NCI-H1694 (cell line): ENCODE measurements at places on chromosomes 1 and 21.
A peak's percentile ranks its signal among the peaks of the same experiment; 100 is the strongest.

DNA sequence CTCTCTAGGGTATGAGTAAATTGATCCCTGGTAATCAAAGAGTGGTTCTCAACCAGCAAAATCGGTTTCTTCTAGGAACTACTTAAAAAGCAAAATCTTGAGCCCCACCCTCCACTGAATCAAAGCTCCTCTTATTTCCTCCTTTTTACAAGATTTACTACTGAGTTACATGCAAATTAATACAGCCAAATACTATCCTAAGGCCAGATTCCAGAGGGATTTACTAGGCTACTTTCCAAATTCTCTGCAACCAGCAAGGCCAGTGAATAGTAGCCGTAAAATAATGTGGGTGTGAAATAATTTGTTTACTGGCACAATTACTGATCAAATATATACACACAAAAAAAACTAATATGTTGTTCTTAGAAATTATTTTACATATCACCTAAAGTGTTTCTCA lies 1583.8 kb downstream of the NCAM2 start:
- DNase-seq: no peak

DNA sequence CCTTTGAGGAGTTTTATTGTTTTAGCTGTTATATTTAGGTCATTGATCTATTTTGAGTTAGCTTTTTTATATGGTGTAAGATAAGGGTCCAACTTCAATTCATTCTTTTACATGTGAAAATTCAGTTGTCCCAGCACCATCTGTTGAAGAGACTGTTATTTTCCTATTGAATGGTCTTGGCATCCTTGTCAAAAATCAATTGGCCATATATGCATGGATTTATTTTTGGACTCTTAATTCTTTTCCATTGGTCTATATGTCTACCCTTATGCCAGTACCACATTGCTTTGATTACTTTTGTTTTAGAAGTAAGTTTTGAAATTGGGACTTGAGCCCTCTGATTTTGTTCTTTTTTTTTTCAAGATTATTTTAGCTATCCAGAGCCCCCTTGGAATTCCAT lies 35.8 kb upstream of the HUNK start:
- no peak for DNase-seq

DNA sequence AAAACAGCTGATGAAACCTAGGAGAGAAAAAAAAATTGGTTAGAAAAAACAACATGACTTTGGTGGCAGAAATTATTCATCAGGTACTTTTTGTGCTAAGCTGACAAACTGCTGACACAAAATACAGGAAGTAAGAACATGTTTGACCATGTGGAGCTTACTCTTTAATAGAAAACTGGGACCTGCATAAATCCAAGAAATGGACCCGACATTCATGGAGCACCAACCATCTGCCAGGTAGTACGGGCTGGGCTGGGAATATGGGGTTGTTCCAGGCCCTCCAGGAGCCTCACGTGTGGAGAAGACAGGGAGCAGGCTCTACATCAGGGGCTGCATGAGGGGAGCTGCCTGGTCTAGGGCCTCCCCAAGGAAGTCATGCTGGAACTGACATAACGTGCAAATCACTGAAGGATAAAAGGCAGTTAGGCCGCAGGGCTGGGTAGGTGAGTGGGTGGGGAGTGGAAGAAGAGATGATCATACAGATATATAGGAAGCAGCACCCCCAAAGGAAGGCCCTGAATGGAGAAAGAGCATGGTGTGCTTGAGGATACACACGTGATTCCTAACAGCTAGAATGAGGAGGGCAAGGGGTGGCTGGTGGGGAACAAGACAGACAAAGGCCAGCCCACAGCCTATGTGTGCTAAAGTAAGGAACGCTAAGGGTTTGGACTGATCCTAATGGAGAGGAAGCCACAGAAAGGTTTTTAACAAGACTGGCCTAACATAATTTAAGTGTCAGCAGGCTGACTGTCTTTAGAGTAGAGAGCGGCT lies 26.1 kb downstream of the CD58 start:
- no peak for DNase-seq

DNA sequence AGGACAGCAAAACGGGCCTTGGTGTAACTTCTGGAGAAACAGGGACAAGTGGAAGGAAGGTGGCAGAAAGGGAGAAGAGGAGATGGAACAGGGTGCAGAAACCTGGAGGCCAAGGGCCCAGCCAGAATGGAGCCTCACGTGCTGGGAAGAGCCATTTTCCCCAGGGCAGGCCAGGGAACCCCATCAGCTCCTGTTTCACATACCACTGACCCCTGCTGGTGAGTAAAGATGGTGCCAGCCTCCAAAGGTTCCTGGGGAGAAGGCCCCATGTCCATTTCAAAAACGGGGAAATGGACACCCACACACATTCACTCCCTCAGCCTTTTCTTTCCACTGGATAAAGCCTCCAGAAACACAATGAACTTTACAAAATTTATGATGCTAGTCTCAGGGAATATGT lies 57.6 kb upstream of the JUN start:
- DNase-seq: no peak

DNA sequence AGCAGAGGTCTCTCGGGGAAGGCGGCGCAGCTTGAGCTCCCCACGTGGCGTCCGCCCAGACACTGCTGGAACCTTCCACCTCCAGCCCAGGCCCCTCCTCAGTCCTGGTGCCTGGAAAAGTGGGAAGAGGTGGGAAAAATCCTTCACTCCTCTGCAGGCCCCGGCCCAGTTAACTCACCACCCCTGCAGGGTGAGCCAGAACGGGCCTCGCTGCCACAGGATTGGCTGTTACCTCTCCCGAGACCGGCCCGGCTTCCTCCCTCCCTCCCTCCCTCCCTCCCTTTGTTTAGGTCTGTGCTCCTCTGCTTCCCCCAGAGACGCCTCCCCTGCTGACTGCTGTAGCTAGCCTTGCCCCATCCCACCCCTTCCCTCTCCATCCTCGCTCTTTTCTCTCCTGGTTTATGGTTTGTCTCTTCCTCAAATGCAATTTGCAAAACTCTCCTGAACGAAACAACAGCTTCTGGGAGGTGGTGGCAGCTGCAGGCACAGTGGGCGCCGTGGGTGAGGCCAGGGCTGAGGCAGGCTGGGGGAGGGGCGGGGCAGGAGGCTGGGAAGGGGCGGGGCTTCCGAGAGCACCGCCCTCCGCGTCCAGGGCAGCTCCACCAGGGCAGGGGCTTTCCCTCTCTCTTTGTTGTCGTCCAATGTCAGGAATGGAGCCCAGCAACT lies 6.5 kb downstream of the CAPN9 start:
- peak; percentile 86 for DNase-seq
